Natural killer cell treated with Interleukin-12 subunit alpha and Interleukin-12 subunit beta and Interleukin-15 and Interleukin-18, amount 100 ng/mL, for 72 hours (primary cell): ENCODE measurements at places on chromosomes 6 and 20. TPM values are rescaled to one million over a fixed set of nuclear protein-coding genes. Genes with fewer than 3 reads are reported as not detected.

SLC22A2 gene
- total RNA-seq = not detected

MUC21 gene
- not detected for total RNA-seq

FAXC gene
- total RNA-seq = not detected

MAFB gene
- total RNA-seq = 1.6 TPM

CST2 gene
- not detected for total RNA-seq

GABRR2 gene
- 1.9 TPM for total RNA-seq

ZBTB24 gene
- total RNA-seq = 9.9 TPM

SMLR1 gene
- total RNA-seq = not detected

FOXQ1 gene
- not detected for total RNA-seq

THBD gene
- 0.33 TPM for total RNA-seq

ADTRP gene
- 1.0 TPM for total RNA-seq

DEFB121 gene
- not detected for total RNA-seq
